ENCODE measurements at places on chromosomes 1 and 21.

DNA sequence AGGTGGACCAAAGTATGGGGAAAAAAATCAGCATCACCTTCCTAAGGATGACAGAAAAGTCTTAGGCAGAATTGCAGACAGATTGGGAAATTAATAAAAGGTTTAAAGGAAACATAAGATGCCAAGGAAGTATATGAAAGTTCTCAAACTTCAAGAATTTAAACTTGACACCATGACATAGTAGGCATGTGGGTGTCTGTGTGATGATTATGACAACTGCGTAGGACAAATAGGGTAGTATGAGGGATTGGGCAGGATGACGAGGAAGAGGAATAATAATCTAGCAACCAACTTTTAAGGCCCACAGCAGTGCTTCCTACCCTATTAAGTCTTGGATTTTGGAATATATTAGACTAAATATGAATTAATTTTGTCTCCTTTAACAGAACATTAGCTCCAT, 52.4 kb downstream of the HNRNPR start:
- no peak for DNase-seq

DNA sequence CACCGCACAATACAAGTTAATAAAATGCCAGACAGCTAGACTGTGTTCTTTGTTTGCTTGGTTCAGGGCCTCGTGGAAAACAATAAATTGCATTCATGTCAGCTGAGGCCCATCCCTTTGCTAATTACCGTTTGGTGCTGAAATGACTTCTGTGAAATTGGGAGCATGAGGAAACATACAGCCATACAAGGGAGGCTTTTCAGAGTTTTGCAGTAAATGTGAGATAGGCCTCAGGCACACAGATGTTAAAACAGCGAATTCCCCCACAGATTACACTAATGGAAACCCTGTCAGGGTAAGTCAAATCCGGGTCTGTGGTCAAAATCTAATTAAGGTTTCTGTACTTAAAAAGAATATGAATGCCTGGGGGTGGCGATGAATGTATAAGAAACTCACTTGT, 173.5 kb upstream of the LMO4 start:
- DNase-seq = no peak

- no peak for DNase-seq
These were observed 360.6 kb downstream of the FAM72C start for GRCh38 chr1:143611159-143611558.

GRCh38 chr1:45769261-45769932, 18.9 kb upstream of the IPP start:
- DNase-seq = no peak

GRCh38 chr1:224528900-224529299, 87.2 kb upstream of the CNIH3 start:
- DNase-seq = no peak

DNA sequence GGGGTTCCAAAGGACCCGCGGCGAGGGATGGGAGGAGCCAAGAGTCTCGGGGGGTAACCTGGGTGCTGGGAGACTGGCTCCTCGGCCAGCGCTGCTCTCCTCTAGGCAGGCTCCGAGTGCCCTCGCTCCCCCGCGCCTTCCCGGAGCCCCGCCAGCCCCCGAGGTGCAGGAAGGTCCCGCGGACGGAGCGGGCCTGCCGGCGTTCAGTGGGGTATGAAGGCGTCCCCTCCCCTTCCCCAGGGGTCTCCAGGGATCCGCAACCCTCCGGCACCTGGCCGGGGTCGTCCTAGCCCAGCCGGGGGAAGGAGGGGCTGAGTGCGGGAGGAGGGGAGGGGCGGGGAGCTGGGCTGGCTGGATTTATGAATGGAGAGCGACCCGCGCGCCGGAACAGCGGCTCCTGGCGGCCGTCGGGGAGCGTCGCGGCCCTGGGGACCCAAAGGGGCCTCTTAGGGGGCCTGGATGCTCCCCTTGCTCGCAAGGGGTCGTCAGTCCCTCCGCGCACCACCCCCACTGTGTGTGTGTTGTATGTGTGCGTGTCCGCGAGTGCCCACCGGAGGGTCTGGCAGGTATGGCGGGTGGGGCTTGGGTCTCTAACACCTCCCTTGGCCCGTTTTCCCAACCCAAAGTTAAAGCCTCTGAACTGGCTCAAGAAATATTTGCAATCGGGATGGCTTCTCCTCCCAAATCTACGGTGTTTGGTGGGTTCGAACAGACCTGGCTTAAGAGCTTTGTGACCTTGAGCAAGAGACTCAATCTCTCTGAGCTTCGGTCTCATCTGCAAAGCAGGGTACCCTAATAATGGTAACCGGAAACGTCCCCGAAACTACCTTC, 642 bp downstream of the HCRTR1 start:
- DNase-seq = peak; percentile 48

GRCh38 chr1:44672254-44672955, 1.9 kb downstream of the TMEM53 start:
- DNase-seq = peak; percentile 83

DNA sequence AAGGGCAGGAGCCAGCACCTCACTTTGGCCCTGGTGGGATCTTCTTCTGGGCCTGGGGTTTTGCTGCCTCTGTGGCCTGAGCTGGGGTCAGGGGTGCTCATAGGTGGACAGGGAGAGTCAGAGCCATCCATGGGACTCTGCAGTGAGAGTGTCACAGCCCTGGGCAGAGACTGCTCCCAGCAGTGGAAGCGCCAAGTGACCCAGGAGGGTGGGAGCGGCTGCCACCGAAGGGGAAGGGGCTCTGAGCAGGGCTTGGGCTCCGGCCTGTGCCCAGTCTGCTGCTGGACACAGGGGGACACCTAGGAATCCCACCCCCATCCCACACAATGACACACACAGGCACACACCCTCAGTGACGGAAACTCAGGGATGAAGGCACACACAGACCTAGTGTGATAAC, 368 bp downstream of the CLCNKB start:
- no peak for DNase-seq

DNA sequence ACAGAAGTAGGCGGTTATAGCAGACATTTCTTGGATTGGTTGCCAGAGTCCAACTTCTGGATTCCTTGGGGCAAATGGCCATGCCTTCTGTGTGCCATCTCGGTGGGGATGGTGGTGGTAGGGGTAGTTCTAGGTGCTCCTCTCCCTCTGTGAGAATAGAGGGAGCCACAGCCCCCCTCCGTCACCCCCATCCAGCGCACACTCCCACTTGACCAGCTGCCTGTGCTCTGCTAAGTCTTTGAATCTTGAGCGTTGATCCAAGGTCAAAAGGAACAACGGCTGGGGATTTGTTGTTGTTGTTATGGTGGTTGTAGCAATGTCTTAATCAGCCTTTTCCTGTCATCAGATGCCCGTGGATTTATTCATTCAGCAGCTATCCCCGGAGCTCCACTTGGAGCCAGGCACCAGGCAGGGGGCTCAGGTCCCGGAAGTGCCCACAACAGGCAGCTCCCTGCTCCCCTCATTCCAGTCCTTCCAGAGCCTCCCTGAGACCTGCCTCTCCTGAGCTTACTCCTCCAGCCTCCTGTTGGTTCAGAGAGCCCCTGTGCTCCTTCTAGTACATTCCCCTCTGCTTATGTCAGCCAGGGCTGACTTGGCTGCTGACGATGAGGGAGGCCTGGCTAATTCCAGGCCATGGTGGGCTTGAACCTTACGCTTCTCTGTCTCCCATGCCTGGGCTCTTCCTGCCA, 146.6 kb upstream of the WNT4 start:
- DNase-seq = no peak

DNA sequence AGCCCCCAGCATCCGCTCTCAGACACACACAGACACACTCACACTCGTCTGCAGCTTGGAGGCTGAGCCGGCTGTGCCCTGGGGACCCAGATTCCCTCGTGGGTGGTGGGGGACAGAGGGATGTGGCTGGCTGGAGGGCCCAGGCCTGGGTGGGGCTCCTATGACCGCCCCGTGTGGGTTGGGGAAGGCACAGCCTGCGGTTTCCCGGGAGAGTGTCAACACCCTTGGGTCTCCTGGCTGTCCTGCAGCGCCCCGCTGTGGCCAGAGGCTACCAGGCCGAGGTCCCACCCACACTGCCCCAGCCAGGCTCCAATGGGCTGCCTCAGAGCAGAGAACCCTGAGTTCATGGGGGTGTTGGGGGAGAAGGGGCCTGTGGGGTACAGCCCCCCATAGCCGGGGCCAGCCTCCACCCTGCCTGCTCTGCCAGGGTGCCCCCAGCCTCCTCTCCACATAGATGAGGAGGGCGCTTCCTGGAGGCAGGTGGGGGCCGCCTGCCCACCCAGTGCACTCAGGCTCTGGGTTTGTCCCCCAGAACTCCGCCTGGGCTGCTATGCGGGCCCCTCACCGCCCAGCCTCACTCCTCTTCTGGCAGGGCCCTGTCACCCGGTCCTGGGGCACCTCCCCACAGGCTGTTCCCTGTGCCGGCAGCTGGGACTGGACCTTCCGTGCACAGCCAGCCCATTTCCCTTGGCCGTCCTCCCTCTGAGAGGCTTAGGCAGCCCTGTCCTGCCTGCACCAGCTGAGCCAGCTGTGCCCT, at the start of gene TTC34:
TSS of gene TTC34 (minus strand) at position 159 of the 757 bp plus-strand sequence. CDS start 866 bp downstream, outside the sequence.
- no peak for DNase-seq

DNA sequence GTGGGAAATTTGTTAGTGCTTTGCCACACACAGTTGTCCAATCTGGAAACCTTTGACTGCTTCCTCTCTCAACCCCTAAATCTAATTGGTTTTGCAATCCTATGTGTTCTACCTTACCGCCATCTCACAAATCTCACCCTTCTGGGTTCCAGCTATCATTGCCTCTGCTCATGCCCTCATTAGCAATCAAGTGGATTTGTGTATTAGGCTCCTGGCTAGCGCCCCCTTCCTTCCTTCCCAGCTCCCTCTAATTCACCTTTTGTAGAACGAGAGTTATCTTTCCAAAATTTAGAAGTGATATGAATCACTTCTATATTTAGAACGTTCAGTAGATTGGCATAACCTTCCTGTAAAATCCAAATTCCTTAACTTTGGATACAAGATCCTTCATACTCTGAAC, 18.6 kb downstream of the FMO1 start:
- no peak for DNase-seq

DNA sequence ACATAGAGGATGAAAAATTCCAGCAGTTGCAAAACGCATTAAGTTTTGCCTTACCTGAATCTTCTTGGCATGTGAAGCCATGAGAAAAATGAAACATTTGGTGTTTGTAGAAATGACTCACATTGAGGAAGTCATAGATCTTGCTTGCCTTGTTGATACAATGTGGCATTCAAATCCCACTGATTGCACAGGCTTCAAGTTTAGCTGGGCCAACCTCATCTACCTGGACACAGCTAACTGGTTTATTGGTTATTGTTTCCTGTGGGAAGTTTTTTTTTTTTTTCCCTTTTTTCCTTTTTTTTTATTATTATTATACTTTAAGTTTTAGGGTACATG, 168.9 kb upstream of the C21orf91 start:
- DNase-seq = no peak

DNA sequence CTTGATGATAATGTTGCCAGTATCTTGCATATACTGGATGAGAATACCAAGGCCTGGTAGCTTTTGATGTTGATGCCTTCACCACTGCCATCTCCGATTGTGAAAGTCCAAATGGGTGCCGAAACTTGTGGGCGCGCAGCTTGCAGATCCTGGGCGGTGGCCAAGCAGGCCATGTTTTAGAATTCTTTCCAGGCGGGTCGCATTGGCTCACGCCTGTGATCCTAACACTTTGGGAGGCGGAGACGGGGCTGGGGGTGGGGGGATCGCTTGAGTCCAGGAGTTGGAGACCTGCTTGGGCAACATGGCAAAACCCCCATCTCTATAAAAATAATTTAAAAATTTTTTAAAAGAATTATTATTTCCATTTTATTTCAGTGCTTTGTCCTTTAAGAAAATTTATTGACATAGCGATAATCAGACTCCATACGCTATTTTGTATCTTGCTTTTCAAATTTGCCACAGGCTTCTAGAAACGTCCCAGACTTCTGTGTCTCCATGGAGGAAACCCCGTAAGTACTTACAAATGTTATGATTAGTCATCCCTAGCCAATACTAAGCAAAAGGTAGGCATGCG, 592 bp upstream of the ZNF326 start:
- DNase-seq = no peak

GRCh38 chr1:10728595-10729410, 67.6 kb downstream of the CASZ1 start:
- no peak for DNase-seq

DNA sequence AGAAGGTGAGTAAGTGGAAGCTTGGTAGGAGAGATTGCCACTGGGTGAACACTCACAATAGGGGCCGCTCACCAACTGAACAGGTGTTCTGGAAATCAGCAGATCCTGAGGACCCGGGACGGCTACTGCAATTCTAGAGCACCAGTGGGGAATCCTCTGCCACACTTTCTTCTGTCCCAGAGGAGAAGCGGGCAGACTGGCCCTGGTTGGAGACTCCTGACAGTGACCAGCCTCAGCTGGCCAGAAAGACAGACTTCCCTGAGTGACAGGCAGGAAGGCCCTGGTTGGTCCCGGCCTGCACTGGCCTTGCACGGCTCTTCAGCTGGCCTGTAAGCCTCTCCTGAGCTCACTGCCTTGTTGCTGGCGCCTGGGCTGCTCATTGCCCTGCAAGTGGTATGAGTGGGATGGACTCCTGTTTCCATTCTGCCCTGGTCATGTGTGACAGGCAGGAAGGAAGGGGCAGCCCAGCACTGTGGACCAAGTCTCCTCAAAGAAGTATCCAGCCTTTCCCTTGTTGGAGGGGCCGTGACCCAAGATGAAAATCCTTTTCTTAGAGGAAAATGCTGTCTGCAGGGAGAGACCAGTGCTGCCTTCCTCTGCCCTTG, 34.5 kb downstream of the MAN1C1 start:
- no peak for DNase-seq

GRCh38 chr1:25033828-25034705, 104.0 kb upstream of the RUNX3 start:
- DNase-seq = peak; percentile 99

- DNase-seq = no peak
These were observed 110.0 kb downstream of the ASTN1 start for GRCh38 chr1:177054542-177054941.

DNA sequence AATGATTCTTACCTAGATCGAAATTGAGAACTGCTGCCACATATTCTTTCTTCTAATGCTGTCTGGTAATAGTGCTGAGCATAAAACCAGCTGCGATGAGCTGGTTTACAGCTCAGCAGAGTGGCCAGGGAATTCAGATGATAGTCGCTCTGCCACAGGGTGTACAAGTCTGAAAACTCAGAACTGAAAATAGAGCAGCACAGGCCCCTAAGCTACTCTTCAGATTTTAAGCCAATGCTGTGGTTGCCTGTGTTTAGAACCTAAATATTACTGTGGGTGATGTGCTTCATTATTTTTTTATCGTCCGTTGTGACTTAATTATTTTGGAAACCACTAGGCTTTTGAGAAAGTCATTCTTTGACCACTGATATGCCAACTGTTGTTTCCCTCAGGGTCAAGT, 152.0 kb downstream of the ADGRL4 start:
- DNase-seq = no peak

DNA sequence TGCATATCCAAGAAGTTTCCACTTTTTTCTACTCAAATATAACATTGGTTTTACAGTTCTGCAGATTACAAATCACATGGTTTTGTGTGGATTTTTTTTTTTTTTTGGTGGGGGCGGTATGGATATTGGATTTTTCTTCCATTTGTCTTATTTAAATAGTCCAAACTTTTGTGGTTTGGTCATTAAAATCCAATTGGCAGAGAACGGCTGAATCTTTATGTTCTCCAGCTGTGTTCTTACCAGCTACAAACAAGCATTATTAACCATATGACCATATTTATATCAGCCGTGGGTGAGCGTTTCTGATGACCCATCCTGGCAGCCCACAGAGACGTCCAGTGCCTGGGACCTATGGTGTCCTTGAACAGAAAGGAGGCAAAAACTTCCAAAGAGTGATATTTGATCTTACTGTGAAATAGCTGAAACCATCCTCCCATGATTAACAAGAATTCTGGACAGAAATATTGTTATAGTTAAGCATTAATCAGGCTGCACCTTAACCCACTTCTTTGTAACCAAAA, 200.4 kb downstream of the LYPLAL1 start:
- no peak for DNase-seq

- DNase-seq = no peak
These were observed 5.2 kb downstream of the RCC1 start for GRCh38 chr1:28510970-28511440.
